ENCODE measurements at places on chromosomes 11 and 22.

DNA sequence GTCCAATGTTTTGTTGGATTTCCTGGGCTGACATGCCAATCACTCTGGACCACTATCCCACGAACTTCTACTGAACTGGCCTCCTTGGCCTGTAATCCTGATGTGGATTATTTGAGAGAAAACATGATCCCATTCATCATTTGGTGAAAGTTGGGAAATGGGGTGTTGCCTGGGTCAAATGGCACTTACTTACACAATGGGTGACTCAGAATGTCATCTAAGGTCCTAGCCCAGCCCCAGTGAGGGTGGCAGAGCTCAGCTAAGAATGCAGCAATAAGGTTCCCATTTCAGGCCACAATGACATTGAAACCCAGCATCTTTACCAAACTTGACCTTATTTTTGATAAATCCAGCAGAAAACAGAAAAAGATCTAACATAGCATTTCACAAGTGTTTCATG is 8.0 kb upstream of the DSCAML1 start:
- DNase-seq, result no peak

DNA sequence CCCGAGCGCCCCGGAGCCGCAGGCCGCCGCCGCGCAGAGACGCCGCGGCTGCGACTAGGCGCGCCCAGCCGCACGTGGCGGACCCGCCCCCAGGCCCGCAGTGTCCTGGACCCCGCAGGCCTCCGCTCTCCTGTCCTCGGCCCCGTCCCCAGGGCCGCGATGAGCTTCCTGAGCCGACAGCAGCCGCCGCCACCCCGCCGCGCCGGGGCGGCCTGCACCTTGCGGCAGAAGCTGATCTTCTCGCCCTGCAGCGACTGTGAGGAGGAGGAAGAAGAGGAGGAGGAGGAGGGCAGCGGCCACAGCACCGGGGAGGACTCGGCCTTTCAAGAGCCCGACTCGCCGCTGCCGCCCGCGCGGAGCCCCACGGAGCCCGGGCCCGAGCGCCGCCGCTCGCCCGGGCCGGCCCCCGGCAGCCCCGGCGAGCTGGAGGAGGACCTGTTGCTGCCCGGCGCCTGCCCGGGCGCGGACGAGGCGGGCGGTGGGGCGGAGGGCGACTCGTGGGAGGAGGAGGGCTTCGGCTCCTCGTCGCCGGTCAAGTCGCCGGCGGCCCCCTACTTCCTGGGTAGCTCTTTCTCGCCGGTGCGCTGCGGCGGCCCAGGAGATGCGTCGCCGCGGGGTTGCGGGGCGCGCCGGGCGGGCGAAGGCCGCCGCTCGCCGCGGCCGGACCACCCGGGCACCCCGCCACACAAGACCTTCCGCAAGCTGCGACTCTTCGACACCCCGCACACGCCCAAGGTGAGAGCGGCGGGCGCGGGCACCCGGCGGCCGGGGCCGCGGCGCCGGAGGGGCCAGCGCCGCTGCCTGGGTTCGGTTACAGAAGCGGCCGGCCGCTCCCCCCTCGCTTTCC is 528 bp downstream of the WEE1 start:
- no peak for DNase-seq

DNA sequence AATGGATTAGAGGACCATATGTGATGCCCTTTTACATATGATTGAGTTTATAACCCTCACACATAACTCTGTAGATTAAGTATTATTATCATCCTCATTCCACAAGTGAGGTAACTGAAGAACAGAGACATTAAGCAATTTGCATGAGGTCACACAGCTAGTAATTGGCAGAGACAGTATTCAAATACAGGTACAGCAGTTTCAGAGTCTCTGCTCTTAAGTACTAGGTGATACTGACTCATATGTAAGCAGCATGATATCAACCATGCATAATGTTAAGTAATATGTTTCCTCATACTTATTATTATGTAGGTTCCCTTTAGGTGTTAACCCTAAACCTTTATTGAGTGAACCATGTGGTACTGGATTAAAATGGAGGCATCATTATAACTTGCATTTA is 1562.4 kb upstream of the RAG2 start:
- no peak for DNase-seq

DNA sequence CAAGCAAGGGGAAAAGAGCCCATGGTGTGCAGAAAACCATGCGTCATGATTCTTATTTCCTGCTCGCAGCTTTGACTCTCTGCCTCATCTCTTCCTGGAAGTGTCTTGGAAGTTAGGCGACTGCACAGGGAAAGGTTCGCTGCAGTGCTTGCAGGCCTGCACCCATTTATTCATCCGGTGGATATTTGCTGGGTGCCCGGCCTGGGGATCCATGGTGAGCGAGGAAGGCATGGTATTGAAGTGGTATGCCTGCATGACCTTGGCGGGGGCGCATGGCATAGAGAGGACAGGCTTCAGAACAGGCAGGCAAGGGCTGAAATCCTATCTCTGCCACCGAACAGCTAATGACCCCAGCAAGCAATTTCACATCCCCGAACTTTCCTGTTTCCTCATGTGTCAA is 40.6 kb downstream of the FAM83F start:
- no peak for DNase-seq

- DNase-seq, result no peak
Measured at GRCh38 chr22:30483169-30483568, 11.4 kb upstream of the SEC14L3 start.

DNA sequence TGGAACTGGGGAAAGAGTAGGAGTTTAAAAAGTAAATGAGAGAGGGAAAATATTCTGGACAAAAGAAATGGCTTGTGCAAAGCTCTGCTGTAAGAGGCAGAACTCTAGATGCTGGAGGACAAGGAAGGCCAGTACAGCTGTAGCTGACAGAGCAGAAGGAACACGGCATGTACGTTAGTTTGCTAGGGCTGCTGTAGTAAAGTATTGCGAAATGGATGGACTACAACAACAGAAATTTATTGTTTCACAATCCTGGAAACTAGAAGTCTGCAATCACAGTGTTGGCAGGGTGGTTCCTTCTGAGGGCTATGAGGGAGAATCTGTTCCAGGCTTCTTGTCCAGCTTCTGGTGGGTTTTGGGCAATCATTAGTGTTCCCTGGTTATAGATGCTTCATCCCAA is 454.4 kb downstream of the NTM start:
- DNase-seq, result no peak

GRCh38 chr11:9581556-9582161 is 8.2 kb downstream of the WEE1 start:
- no peak for DNase-seq

GRCh38 chr11:70111269-70112016 is 33.3 kb downstream of the ANO1 start:
- DNase-seq, result no peak

DNA sequence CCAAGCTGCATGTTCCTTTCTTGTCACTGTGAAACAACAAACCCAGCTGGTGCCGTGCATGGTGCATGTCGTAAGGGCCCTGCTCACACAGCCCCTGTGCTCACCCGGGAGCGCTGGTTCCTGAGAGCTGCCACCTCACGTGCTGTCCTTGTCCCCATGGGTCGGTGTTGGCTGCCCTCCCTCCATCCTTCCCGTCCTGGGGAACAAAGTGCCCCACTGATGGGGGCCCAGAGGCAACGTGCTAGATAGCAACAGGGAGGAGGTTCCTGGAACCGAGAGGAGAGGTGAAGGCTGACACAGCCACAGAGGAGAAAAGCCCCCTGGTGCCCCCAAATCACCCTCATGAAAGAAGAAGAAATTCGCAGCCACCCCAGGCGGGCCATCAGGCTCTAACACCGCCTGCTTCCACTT is 56.6 kb upstream of the SLC22A12 start:
- no peak for DNase-seq

GRCh38 chr11:110071197-110071596 is 22.0 kb upstream of the ZC3H12C start:
- DNase-seq, result no peak

- DNase-seq, result no peak
Measured at GRCh38 chr22:33455036-33455435, 396.9 kb upstream of the SYN3 start.

DNA sequence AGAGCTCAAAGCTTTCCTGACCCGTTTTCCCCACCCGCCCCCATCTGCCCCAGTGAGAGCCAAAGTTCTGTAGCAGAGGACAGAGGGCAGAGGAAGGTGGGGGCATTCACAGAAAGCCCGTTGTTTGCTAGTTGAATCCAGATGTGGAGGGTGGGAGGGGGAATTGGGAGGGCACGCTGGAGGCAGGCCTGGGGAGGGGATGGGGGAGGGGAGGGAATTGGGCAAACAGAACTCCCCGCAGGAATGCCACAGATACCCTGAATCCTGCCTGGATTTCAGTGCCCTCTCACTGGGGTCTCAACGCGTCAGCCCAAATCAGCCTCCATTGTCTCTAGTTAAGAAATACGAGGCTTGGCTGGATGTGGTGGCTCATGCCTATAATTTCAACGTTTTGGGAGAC is 12.9 kb upstream of the OAF start:
- no peak for DNase-seq

GRCh38 chr11:3753110-3753509 is 44.2 kb downstream of the NUP98 start:
- DNase-seq, result no peak

DNA sequence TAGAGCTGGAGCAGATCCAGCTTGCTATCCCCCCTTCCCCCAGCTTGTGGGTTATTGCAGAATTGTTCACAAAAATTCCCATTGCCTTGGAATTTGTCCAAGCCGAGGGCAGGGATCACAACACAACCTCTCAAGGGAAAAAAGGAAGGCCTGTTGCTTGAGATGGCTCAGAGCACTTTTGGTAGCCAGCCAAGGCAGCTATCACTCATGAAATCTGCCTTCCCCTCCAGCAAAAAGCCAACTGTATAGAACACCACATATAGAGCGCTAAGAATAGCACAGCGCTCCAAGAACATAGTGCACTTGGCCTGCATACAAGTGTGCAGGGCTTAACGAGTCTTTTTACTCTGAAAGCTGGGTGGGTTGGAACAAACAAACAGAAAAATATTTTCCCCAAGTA is 46.2 kb downstream of the FAM83F start:
- DNase-seq, result no peak

- no peak for DNase-seq
Measured at GRCh38 chr11:92867913-92868619, 101.4 kb upstream of the MTNR1B start.

DNA sequence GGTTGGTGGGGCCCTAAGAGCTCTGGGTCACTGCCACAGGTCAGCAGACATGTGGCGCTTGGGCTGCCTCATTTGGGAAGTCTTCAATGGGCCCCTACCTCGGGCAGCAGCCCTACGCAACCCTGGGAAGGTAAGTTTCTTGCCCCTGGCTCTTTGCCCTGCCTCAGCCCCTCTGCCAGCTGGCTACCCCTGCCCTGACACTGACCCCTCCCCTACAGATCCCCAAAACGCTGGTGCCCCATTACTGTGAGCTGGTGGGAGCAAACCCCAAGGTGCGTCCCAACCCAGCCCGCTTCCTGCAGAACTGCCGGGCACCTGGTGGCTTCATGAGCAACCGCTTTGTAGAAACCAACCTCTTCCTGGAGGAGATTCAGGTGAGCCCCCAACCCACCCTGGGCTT is 1.9 kb downstream of the SCYL1 start:
- no peak for DNase-seq

GRCh38 chr11:60348116-60348515 is 21.1 kb downstream of the MS4A6E start:
- DNase-seq, result no peak

GRCh38 chr11:62905927-62906531 is 15.1 kb downstream of the CHRM1 start:
- DNase-seq, result peak; percentile 55

DNA sequence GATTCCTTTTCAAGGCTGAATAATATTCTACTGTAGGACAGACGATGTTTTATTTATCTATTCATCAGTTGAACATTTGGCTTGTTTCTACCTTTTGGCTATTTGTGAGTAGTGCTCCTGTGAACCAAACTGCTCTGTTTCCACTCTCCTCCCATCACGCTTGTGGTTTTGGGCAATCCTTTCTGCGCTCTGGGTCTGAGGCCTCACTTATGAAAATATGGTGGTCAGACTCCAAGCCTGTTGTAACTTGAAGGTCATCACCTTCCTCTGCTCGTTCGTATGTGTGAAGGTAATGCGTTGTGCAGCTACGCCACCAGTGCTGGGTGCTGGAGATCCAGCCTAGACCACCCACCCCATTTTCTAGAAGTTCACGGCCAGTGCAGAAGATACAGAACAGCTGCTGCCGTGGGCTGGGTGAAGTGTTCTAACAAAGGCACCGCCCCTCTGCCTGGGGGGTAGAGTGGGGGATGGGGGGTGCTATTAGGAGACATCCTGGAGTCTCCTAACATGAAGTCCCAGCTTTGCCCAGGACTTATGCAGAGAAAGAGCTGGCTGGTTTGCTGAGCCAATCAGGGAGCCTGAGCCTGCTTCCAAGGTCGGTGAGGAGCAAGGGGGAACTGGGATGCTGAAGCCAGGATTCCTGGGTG is 21.0 kb downstream of the PTPN5 start:
- no peak for DNase-seq
